ENCODE measurements at places on chromosomes 5 and 9.

DNA sequence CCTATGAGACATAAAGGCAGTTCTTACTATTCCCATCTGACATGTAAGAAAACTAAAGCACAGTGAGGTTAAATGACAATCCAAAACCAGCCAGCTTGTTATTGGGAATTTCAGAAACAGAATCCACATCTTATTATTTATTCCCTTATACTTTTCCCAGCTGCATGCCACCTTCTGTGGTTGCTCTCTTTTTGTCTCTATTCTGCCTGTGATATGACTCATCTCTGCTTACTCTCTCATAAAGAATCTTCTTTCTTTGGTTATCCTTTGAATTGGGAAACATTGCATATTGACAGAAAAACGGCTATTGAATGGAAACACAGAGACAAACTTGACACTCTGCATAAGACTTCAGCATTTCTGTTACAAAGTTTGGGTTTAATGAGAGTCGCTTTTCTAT lies 183.2 kb downstream of the TLR4 start:
- DNase-seq: no peak

GRCh38 chr5:159792180-159792579 lies 124.1 kb upstream of the ADRA1B start:
- no peak for DNase-seq

DNA sequence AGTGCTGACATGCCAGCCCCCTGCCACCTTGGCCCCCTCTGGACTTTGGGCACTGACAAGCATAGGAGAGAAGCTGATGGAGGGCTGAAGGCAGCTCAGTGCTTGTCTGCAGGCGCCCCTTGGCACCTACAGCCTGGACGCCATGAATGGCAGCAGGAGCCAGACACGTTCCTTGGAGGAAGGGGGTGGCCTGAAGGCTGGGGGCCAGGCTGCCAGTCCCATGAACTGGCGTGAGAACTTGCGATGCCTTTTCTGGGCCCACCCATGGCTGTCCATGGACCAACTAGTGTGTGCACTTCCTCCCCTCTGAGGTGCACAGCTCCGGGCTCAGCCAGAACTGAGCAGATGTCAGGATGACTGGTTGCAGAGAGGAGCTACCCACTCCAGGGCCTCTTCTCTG lies 99.0 kb upstream of the RANBP6 start:
- no peak for DNase-seq

GRCh38 chr5:133381041-133381440 lies 231.3 kb downstream of the FSTL4 start:
- DNase-seq: no peak

GRCh38 chr9:96305171-96305570 lies 3.2 kb upstream of the HSD17B3 start:
- no peak for DNase-seq

DNA sequence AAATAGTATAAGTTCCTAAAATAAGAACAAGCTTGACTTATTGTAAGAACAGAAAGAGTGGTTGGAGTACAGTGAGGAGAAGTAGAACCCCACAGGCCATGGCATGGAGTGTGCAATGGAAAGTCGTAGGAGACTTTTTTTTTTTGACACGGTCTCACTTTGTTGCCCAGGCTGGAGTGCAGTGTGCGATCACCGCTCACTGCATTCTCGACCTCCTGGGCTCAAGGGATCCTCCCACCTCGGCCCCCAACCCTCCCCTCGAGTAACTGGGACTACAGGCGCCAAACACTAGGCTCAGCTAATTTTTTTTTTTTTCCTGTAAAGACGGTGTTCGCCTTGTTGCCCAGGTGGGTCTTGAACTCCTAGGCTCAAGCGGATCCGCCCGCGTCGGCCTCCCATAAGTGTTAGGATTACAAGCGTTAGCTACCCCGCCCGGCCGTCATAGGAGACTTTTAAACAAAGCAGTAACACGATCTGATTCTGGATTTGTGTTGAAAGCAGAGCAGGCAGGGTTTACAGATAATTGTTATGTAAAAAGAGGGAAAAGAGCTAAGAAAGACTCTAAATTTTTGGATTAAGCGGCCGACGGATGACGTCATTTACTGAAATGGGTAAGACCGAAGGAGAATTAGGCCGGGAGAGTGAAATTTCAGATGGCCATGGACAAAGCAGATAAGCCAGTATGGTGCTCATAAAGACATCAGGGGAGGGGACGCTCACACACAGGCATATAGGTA lies 752 bp downstream of the TSTD2 start:
- DNase-seq: peak; percentile 77

DNA sequence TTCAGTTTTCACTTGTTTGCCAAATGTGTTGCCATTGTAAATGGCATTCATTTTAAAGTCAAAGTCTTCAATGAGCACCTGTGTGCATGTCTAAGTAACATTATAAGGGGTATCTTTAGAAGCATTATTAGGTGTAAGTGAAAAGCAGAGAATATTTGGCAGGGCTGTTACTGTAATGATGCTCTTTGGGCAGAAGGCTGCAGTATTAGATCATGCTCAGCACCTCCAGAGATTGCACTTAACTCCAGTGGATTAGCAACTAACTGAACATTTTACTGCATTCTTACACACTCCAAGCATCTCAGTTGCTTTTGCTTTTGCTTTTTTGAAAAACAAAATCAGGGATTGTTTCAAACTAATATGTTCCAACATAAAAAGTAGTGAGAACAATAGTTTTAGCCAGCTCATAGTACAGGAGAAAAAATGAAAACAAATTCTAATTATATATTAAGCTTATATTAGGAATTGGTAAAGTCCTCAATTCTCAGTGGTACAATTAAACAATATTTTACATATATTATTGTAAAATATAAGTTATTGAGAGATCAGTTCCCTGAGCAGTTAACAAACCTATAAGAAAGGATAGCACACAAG lies 1740.9 kb upstream of the CDH9 start:
- no peak for DNase-seq

- DNase-seq: no peak
Measured at GRCh38 chr5:81302596-81302995, 1.2 kb downstream of the ZCCHC9 start.

- DNase-seq: no peak
Measured at GRCh38 chr9:104784098-104784497, 20.2 kb downstream of the NIPSNAP3B start.

DNA sequence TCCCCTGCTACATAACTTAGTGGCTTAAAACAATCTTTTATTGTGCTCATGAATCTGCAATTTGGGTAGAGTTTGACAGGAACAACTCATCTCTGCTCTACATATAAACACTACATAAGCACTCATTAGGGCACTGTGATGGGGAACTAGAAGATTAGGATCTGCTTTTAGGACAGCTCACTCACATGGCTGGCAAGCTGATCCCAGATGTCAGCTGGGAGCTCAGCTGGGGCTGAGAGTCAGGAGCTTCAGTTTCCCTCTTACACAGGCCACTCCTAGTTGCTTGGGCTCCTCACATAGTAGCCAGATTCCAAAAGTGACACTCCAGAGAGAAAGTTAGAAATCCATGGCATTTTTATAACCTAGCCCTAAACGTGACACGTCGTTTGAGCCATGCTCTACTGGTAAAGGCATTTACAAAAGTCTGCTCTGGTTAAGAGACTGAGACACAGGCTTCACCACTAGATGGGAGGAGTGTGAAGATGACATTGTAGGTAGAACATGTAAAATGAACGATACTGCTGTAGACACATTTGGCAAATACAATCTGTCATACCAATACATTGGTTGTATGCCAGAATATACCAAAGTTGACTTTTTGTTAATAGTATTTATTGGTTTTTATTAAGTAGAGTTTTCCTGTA lies 23.6 kb downstream of the SCAI start:
- DNase-seq: peak; percentile 46

- DNase-seq: no peak
Measured at GRCh38 chr5:122836947-122837346, 8.5 kb upstream of the SNX24 start.

- peak; percentile 87 for DNase-seq
Measured at GRCh38 chr9:105187781-105188180, 56.7 kb upstream of the SLC44A1 start.

DNA sequence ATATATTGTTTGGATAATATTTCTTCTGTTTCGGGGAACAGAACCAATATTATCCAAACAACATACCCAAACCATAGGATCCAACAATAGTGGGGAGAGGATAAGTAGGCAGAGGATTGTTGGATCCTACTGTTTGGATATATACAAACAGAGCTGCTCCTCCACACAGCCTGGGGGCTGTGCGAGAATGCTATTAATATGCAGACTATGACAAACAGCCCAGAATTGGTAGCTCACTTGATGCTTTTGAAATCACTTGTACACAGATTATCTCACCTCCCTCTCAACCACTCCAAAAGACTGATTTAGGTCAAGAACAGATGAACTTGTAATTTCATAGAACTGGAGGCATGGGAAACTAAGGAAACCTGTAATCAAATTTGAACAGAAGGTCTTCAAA lies 24.4 kb upstream of the MLANA start:
- DNase-seq: no peak

DNA sequence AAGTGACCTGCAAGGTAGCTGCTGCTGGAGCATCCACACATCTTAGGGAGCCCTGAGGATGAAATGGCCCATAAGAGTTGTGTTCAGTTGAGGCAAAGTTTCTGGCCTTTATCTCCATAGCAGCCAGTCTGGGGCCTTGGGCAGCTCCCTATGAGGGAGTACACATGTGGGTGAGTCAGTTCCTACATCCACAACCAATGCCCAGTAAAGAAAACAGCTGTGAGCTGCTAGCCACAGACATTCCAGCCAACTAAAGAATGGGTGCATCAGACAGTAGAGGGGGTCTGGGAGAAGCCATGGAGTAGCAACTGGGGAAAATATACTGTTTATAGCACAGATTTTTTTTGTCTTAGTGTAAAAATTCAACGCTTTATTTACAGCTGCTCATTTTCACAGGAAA lies 720.7 kb downstream of the TLE1 start:
- DNase-seq: peak; percentile 80

DNA sequence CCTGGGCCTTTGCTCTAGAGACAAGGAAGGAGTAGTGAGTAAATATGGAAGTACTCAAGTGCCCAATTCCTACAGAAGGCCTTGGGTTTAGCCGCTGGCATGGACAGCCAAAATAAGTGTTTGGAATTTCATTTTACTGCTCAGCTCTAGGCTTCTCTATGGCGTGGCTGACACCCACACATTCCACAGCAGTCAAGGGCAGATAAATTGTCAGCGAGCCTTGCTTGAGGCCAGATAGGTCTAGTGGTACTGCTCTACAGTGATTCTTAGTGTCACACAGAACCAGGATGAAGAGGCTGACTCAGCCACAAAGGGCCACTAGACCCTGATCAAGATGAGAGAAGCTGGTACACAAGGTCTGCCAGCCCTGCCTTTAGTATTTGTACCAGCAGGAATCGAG lies 111.0 kb upstream of the NFIB start:
- DNase-seq: no peak

- DNase-seq: no peak
Measured at GRCh38 chr5:97544678-97545077, 361.6 kb upstream of the RIOK2 start.

DNA sequence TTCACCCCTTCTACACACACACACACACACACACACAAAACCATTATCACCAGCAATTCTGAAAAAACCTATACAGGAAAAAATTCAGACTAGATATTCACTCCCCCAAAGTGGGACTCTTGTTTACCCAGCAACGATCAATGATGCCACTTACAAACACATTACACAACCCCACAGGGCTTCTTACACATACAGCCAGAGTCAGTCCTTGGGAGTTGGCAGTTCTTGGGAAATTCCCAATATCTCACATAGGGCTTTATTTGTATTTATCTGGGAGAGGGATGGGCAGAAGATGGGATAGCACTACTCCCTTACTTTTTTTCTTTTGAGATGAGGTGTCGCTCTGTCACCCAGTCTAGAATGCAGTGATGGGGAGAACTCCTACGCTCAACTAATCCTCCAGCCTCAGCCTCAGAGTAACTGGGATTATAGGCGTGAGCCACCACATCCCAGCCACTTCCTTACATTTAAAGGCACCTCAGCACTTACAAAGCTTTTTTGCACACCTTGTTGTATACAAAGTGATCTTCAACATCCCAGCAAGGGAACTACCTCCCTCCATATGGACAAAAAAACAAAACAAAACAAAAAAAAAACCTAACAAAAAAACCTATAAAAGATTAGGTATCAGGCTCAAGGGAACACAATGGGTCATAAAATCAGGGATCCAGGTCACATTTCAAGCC lies 168.4 kb downstream of the TSSK1B start:
- DNase-seq: no peak

- peak; percentile 16 for DNase-seq
Measured at GRCh38 chr9:137156567-137157375, 13.1 kb downstream of the LRRC26 start.

DNA sequence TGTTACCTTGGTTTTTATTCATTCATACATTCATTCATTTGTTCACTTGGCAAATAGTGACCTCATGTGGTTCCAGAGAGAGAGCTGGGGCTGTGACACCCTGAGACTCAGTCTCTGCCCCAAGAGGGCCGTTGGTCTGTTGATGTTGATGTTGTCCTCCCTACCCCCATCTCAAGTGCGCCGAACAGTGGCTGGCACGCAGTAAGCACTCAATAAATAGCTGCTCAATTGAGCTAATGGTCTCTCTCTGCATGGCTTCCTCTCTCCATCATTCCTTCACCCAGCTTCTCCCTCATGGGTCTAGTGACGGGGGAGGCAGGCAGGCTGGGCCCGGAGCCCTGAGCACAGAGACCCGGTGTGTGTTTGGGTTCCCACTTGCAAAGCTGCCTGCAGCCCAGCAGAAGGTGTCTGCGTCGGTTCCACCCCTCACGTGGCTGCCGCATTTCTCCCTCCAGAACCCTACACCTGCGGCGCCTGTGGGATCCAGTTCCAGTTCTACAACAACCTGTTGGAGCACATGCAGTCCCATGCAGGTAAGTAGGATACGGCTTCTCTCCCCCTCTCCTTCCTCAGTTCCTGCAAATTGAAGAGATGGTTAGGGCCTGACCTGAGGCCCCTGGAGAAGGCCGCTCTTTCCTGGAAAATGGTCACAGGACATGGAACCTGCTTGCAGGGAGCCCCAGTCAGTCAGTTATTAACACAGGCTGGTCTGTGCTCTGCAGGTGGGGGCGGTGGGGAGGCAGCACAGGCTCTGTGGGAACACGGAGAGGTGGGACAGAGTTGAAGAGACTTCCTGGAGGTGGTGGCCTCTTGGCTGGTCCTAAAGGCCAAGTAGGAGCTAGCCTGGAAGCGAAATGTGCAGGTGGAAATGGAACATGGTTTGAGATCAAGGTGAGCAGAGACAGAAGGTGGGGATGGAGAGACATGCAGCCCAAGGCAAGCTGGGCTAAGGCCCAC lies 42.0 kb downstream of the AMBP start:
- no peak for DNase-seq

DNA sequence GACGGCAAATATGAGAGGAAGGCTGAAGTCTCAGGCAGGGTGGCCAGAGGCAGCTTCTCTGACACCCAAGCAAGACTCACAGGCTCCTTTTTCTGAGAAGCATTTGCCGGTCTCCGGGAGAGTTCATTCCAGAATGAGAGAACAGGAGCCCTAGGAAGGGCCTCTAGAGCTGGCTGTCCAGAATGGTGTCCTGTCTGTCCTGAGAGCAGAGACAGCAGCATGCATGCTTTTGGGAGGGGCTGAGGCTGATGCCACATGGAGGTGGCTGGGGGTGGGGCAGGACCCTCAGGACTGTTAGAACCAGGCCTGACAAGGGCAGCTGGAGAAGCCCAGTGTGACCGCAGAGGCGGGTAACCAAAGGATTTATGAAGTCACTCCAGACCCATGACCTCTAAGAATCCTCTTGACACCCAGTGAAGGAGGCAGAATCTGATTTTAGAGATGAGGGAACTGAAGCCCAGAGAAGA lies 60.0 kb downstream of the SHB start:
- DNase-seq: no peak
